Activated T-helper 1 cell treated with anti-CD3 and anti-CD28 coated beads, Interleukin-12 subunit alpha, Interleukin-12 subunit beta, Interleukin-2, Interleukin-4 antibody, amounts not matched to agents 30 ng/mL and 10 ng/mL and 1 ng/mL, durations not matched to agents 14 hours and 24 hours and 36 hours (primary cell): ENCODE measurements at places on chromosomes 7 and 10. TPM values are rescaled to one million over a fixed set of nuclear protein-coding genes. Genes with fewer than 3 reads are reported as not detected.

DNA sequence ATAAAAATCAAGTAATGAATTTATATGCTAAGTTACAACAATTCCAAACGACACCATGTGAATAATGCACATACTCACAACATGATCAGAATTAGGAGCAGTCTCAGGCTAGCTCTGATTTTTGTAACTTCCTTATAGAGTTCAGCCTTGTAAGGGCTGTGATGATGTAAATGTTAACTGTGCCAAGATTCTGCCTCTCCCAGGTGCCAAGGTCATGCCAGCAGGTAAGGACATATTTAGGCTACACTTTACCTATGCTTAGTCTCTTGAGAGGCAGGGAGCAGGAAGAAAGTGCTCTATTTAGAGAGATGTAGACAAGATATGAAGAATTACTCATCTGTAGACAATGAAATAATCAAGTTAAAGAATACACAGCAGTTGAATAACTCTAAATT is 53.6 kb upstream of the AGR3 start:
- H3K36me3 ChIP-seq, result peaks cover 3% of the 10 kb centered on the region
- peaks cover 2% of the 10 kb centered on the region for H3K27me3 ChIP-seq
- no peak for DNase-seq

DNA sequence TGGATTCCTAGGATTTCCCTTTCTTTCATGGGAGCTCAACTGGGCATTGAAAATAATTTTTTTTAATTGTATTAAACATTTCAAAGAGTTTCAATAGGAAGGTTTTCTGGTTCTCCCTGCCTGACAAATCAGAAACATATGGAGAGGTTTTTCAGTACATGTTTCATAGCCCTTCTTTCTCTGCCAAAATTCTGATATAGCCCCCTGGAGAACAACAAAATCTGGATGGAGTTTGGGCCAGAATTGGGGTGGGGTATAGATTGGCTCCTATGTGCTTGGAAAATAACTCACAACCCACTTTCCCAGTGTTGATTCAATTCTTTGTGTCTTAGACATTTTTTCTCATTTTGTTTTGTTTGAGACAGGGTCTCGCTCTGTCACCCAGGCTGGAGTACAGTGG is 24.6 kb upstream of the EIF4H start:
- no peaks in the 10 kb centered on the region for H3K4me1 ChIP-seq
- H3K27me3 ChIP-seq, result peaks cover 11% of the 10 kb centered on the region
- H3K4me3 ChIP-seq, result no peak overlapping the region
- no peak overlapping the region for H3K27ac ChIP-seq
- H3K36me3 ChIP-seq, result no peaks in the 10 kb centered on the region

Gene ITPRID1
- not detected in 2 replicates for total RNA-seq

GRCh38 chr7:68041554-68041953 is 1044.9 kb downstream of the TYW1 start:
- H3K36me3 ChIP-seq, result no peaks in the 10 kb centered on the region
- no peak for DNase-seq
- H3K27ac ChIP-seq, result no peak overlapping the region

DNA sequence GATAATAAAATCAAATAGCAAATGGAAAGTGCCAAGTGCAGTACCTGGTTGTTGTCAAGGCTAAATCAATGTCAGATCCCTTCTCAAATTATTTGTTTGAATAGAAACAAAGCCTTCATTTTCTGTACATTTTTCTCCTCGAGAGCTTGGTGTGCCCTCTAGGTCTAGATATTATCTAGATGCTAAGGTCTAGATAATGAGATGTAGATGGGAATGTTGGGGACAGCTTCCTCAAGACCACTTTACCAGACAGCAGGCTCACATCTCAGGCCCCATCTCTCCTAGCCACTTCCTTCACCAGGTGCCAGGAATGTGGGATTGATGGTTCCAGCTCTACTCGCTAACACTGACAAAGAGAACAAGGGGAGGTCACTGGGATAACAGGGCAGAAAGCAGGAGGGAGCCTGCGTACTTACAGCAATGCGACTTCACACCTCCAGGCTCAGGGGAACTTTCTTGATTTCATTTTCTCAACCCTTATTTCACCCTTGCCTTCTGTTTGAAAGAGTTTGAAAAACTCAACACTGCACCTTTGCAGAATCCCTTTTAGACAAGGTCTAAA is 451.4 kb upstream of the VSTM2A start:
- H3K27ac ChIP-seq, result no peak overlapping the region
- no peaks in the 10 kb centered on the region for H3K36me3 ChIP-seq
- H3K27me3 ChIP-seq, result no peaks in the 10 kb centered on the region
- no peaks in the 10 kb centered on the region for H3K4me1 ChIP-seq
- H3K4me3 ChIP-seq, result no peak overlapping the region
- DNase-seq, result no peak

Gene TUBAL3
- total RNA-seq, result not detected in 2 replicates

GRCh38 chr7:101562531-101563197 is 66.4 kb downstream of the MYL10 start:
- H3K27ac ChIP-seq, result no peak overlapping the region
- peaks cover 2% of the 10 kb centered on the region for H3K27me3 ChIP-seq
- no peak for DNase-seq
- no peak overlapping the region for H3K4me3 ChIP-seq
- no peaks in the 10 kb centered on the region for H3K4me1 ChIP-seq
- no peaks in the 10 kb centered on the region for H3K36me3 ChIP-seq
